ENCODE measurements at places on chromosomes 4 and X.

- DNase-seq = no peak
Observed at GRCh38 chr4:63275491-63275890, 1133.8 kb downstream of the TECRL start.

DNA sequence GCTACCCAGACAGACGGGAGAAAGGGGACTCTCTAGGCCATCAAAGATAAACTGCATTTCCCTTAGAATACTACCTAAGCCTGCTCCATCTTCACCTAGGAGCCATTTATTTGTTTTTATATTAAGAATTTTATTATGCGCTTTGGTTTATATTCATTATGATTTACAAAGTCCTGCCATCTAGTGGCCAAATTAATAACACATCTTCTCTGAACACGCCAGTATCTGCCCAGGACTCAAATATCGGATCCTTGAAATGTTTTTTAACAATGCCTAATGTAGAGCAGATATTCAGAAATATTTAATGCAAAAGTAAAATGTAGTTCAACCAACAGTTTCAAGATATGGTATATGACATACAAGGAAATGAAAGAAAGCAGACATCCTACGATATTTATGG is 20.8 kb upstream of the PRPS2 start:
- DNase-seq = peak; percentile 27

DNA sequence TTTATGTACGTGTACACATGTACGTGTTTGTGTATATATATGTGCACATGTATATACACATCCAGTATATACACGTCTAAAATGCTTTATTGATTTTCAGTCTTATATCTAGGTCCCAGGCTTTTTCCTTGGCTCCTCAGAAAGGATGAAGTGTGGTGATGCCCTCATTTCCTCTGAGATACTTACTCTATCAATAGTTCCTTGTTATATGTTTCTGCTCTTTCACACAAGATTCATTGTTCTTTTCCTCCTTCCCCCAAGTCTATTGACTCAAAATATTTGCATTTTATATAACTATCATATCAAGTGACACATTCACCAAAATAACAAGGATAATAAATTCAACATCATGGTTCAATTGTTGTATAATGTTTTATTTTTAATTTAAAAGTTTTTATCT is 359.2 kb downstream of the EPHA5 start:
- no peak for DNase-seq

DNA sequence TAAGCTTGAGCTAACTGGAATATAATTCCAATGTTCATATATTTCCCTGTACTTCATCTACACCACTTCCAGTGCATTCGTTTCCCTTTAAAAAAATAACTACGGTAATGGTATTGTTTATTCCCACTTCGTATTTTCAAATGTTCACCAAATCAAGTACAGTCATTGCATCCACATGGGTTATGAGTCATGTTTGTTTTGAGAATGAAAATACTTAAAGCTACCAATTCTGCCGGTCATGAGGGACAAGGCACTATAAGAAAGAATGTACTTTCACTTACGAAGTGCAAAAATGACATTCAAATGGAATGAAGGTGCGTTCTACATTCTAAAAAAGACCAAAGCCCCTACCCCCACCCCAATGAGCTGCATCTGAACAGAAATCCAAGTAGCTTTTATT is 174.4 kb upstream of the FGF13 start:
- DNase-seq = no peak

DNA sequence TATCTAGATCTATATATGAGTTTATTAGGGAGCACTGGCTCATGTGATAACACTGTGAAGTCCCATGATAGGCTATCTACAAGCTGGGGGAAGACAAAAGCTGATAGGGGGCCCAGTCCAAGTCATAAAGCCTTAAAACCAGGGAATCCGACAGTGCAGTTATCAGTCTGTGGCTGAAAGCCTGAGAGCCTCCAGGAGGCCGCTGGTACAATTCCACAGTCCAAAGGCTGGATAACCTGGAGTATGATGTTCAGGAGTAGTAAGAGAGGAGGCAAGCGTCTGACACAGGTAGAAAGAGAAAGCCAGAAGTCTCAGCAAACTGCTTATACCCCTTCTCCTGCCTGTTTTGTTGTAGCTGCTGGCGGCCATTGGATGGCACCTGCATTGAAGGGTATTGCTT is 177.6 kb upstream of the SPRY1 start:
- no peak for DNase-seq

- DNase-seq = no peak
Observed at GRCh38 chr4:26010304-26010703, 96.3 kb downstream of the SMIM20 start.

Measured in CD4-positive, alpha-beta T cell treated with Interleukin-15 for 4 hours (primary cell).